LHCN-M2 (cell line): ENCODE measurements at places on chromosomes 16 and 17.

DNA sequence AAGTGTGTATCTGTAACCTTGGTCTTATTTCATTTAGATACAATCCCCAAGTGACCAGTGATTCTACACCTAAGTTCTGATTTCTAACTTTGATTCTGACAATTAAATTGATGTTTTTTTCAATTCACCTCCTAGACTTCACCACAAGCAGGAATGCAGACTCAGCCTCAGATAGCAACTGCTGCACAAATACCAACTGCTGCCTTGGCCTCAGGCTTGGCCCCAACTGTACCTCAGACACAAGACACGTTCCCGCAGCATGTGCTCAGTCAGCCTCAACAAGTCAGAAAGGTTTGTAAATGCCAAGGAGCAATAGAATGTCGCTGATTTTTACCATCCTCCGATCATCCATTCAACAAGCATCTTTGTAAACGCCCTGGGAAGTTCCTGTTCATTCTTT, 177.7 kb downstream of the MRTFB start:
- no peak for DNase-seq

DNA sequence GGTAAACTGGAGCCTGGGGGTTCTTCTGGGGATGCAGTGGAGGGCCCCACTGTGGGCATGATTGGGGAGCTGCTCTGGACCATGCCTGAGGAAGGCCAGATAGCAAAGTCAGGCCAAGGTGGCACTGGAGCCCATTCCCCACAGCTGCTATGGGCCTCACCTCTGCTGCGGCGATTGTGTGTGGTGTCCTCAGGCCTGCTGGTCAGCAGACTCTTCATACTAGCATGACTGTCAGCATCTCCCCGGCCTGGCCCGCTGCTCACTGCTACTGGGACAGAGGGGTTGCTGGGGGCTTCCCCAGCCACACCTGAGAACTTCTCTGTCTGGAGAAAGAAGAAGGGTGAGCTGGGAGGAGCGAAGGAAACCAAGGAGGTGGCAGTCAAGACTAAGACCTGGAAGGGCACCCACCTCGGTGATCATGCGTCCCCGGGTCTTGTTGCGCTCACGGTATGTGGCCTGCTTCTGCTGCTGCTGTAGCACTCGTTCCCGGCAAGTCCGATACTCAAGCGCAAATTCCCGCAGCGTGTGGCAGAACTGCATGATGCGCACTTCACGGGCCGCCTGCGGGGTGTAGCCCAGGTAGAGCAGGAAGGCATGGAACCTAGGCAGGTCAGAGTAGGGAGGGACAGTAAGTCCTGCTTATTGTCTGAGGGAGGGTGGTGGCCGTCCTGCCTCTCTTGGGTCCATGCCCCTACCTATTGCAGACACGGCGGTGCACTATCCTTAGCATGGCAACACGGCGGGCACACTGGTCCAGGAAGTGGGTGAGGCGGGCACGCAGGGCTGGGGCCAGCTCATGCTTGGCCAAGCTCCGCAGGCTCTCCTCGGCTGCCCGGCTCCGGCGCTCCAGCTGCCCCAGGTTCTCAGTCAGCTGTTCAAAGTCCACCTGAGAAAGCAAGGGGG, 3.2 kb downstream of the TMEM208 start:
- DNase-seq = no peak

DNA sequence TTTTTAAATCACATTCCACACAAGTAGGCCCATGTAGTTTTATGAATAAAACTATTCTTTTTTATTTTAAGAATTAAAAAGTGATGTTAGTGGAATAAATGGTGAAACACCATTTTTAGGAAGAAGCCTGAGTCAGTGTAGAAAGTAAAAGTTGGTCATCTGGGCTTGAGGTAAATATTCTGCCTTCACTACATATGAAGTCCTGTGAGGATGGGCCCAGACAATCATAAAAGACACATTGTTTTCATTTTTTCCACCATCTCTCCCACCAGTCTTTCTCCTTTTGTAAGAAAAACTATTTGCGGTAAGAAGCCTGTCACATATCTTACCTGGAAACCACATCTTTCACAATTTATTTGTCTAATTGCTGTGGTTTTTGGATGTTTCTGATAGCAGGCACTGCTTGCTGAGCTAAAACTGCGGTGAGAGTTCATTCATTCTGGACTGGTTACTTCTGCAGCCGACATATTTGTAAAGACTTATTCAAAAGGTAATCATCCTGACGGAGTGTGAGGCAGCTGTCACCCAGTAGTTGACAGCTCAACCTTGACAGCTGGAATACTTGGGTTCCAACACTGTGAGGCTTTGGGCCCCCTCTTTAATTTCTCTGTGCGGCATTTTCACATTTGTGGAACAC, 10.6 kb upstream of the RFFL start:
- DNase-seq = no peak

DNA sequence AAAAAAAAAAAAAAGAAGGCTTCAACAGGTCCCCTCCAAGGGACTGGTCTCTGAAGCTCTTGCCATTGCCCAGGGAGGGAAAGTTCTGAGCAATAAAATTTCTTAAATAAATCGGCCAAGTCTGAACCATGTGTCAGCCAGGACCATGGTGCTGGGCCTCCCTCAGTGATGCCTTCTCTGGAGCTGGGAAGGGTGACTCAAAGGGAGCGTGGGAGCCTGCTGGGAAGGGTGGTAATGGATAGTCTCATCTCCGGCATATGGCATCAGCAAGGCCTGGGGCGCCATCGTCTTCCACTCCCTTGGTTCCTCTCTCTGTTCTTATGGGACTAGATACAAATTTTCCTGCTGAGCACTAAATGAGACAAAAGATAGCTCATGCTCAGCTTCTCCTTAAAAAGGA, 2.3 kb downstream of the VKORC1 start:
- DNase-seq = peak; percentile 60

DNA sequence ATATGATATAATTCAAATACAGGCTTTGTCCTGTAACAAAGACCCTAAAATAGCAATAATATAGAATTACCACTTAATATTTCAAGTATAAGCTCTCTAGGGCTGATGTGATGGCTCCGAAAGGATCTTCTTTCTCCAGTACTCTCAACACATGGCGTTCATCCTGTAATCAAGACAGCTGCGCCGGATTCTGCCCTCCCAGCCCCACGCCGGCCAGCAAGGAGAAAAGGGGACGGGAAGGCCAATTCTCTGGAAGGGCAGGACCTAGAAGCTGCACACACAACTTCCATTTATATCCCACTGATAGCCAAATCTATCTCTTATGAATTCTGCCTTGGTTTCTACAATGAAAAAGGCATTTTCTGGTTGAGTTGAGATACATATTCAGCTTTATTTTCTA, 32.0 kb downstream of the CCDC182 start:
- DNase-seq = no peak

DNA sequence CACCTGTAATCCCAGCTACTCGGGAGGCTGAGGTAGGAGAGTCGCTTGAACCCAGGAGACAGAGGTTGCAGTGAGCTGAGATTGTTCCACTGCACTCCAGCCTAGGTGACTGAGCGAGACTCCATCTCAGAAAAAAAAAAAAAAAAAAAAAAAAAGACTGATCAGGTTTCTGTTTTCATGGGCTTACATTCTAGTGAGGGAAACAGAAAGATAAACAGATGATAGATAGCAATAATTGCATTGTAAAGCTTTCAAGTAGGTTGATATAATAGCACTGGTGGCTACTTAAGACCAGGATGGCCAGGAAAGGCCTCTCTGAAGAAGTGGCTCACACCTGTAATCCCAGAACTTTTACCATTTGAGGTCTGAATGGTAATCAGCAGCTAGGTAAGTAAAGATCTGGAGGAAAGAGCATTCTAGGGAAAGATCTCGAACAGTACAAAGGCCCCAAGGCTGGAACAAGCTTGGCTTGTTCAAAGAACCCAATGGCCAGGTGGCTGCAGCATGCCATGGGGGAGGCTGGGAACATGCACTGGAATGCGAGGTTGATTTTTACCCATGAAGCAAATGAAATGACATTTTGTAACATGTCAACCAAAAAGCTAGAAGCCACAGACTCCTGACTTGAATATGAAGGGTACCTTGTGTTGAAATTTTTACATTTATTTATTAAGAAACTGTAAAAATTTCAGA, 108.3 kb upstream of the DHX40 start:
- DNase-seq = no peak

DNA sequence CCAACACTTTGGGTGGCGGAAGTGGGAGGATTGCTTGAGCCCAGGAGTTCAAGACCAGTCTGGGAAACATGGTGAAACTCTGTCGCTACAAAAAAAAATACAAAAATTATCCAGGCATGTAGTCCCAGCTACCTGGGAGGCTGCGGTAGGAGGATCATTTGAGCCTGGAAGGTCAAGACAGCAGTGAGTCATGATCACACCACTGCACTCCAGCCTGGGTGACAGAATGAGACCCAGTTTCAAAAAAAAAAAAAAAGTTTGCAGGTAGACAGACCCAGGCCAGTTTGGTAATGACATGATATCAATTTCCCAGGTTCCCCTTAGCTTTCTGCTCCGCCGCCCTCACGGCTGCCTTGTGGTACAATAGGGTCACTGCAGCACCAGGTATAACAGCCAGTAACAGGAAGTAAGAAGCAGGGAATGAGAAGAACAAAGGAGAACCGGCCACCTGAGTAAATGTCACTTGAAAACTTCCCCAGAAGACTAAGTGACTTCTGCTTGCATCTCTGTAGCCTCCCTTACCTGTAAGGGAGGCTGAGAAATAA, 201.2 kb upstream of the HSBP1 start:
- DNase-seq = no peak

- no peak for DNase-seq
Observed at GRCh38 chr16:49562228-49562627, 188.6 kb downstream of the C16orf78 start.

- no peak for DNase-seq
Observed at GRCh38 chr17:78558181-78558850, 18.9 kb downstream of the DNAH17 start.

DNA sequence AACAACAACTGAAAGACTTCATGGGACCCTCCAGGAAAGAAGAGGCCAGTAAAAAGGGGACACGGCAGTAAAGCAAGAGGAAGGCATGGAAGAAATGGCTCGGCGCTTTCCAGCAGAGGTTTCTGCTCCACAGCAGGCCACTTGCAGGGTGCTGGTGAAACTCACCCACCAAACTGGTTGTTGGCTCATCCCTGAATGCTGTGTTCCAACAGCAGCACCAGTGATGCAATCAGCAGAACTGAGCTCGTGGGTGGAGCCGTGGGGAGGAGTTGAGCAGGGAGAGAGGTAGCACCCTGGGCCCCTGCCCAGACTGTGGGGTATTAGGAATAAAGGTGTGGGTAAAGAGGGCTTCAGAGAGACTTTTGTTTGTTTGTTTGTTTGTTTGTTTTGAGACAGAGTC, 62.8 kb upstream of the ADCY9 start:
- no peak for DNase-seq

- DNase-seq = peak; percentile 57
Observed at GRCh38 chr17:70552230-70552981, 383.1 kb downstream of the KCNJ2 start.

DNA sequence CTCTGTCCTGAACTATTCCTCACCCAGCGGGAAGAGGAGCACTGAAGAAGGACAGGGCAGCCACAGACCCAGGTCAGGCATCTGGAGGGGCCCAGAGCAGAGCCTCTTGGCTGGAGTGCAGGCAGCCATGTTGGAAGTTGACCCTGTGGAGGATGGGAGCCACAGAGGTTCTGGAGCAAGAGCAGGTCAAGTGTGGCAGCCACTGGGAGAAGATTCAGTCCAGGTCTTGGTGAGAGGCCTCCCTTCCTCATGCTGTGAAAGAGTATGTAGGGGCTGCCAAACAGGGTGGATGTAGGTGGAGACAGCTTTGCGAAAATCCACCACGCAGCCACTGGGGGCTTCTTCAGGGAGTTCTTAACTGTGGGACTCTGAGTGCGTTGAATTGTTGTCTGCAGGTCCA, 590 bp upstream of the CD79B start:
- DNase-seq = no peak

- DNase-seq = peak; percentile 25
Observed at GRCh38 chr17:19260958-19261357, 23.8 kb downstream of the EPN2 start.

DNA sequence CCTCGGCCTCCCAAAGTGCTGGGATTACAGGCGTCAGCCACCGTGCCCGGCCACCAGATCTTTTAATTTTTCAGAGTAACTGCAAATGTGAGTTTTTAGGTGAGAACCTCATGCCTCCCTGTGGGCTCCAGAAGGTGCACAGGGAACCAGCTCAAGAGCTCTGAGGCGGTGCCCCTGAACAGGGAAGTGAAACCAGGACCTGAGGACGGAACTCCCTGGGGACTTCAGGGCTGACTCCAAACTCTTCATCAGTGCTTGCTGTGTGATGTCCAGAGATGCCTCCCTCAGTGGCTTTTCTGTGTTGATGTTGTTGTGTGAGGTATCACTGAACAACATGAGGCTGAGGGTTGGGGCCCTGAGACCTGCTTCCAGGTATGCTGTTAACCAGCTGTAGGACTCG, 23.8 kb downstream of the SLC12A3 start:
- no peak for DNase-seq

DNA sequence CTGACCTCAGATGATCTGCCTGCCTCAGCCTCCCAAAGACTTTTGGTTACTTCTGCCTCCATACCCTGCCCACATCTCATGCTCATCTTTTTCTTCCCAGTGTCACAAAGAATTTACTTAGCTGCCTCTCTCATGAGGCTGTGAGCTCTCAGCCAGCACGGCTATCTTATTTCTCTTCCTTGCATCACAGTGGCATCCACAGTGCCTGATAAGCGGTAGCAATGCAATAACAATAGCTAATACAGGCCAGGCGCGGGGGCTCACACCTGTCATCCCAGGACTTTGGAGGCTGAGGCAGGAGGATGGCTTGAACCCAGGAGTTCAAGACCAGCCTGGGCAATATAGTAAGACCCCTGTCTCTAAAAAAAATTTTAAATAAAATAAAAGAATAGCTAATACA, 15.5 kb upstream of the MARVELD3 start:
- DNase-seq = no peak

- DNase-seq = no peak
Observed at GRCh38 chr16:4393240-4393600, 21.6 kb downstream of the VASN start.

GRCh38 chr17:74274709-74275340, 791 bp downstream of the DNAI2 start:
- no peak for DNase-seq

- DNase-seq = peak; percentile 96
Observed at GRCh38 chr16:75304521-75305363, 53.3 kb upstream of the BCAR1 start.

DNA sequence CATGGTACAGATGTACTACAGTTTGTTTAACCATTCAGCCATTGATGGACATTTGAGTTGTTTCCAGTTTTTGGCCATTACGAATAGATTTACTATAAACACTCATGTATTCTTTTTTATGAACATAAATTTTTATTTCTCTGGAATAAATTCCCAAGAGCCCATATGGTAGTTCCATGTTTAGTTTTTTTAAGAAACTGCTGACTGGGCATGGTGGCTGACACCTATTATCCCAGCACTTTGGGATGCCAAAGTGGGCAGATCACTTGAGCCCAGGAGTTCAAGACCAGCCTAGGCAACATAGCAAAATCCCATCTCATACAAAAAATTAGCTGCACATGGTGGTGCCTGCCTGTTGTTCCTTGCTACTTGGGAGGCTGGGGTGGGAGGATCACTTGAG, 30.3 kb downstream of the PRAC1 start:
- DNase-seq = no peak

DNA sequence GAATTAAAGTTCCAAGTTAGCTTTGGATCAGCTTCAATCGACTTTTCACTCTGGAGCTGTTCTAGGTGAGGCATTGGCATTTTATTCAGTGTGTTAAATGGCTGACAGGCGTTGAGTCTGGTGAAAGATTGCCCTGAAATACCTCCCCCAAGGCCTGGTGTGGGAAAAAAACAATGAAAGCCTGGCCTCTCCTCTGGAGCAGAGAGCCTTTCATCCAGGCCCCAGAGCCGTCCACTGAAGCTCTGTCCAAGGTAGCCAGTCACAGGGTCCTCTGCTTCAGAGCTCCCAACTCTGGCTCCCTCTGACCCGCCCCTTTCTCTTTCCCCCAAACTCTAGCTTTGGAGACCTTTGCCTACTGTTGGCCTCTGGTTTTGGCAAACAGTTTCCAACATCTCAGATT, 123.6 kb upstream of the CRHR1 start:
- DNase-seq = no peak
